Fibroblast of pulmonary artery (primary cell): ENCODE measurements at places on chromosomes 1 and 21.

GRCh38 chr21:35828161-35828560 lies 232.2 kb downstream of the SETD4 start:
- DNase-seq = no peak

DNA sequence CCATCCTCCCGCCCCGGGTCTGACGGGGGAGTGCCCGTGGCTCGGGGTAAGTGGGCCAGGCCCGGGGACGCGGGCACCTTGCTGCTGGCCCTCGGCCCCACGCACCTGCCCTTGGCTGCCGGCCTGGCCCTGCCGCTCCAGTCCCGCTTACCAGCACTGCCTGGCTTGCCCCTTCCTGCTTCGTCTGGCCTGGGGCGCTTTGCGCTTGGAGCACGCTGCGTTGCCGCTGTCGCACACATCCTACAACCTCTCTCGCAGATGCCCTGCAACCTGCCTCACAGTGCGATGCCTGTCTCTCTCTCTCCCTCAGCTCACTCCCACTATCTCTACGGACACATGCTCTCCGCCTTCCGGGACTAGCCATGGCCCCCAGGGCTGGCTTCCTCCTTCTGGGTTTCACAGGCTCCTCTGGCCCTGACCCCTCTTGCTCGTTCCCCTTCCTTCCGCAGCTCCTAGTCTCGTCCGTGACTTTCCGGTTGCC lies 9.7 kb downstream of the MYOG start:
- no peak for DNase-seq

- no peak for DNase-seq
Observed at GRCh38 chr1:212625781-212626450, 17.4 kb downstream of the ATF3 start.

DNA sequence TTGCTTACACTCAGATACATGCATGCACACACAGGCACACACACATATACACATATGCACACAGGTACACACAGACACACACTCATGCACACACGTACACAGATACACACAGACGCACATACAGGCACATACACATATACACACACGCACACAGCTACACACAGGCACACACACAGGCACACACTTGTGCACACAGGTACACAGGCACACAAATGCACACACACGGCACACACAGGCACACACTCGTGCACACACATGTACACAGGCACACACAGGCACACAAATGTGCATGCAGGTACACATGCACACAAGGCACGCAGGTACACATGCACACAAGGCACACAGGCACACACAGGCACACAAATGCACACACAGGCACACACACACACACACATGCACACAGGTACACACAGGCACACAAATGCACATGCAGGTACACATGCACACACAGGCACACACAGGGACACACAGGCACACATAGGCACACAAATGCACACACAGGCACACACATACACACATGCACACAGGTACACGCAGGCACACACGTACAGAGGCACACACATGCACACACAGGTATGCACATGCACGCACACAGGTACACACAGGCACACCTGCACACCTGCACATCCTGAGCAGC lies 110.0 kb downstream of the WDR4 start:
- DNase-seq = no peak

DNA sequence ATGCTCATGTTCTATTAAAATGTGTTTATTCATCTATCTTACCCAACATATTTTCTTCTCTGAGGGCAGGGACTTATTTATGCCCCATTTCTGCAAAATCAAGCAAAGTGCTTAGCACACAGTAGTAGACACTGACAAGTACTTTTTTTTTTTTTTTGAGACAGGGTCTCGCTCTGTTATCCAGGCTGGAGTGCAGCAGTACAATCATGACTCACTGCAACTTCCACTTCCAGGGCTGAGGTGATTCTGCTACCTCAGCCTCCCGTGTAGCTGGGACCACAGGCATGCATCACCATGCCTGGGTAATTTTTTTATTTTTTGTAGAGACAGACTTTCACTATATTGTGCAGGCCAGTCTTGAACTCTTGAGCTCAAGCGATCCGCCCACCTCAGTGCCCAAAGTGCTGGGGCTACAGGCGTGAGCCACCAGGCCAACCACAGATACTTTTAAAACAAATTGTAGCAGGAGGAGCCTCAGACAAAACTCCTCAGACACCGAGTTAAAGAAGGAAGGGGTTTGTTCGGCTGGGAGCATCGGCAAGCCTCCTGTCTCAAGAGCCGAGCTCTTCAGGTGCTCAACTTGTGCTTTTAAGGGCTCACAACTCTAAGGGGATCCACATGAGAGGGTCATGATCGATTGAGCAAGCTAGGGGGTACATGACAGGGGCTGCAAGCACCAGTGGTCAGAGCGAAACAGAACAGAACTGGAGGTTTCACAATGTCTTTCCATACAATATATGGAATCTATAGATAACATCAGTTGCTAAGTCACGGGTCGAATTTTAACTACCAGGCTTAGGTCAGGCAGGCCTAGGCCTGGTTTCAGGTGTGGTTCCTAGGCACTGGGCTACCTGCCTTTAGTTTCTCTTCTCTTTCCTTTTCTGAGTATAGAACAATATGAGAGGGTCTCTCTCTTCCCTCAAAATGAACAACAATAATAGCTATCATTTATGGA lies 5.7 kb upstream of the TMEM167B start:
- DNase-seq = no peak

GRCh38 chr21:34859976-34860653 lies 189.0 kb downstream of the RUNX1 start:
- DNase-seq = no peak

GRCh38 chr1:35656148-35656862 lies 15.0 kb upstream of the PSMB2 start:
- DNase-seq = no peak

DNA sequence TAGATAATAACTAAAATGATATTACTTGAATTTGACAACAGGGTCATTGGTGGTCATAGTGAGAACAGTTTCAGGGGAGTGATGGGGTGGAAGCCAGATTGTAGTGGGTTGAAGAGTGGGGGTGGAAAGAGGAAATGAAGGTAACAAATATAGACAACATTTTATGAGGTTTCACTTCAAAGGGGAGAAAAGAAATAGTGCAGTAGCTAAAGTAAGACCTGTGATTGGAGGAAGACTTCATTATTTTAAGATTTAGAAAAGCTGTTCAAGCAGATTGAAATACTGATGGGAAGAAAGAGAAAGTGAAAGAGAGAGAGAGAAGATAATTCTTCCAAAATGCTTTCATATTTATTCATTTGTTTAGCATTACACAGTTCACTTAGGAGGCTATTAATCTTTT lies 52.0 kb upstream of the KCNA3 start:
- no peak for DNase-seq

GRCh38 chr1:248361121-248361715 lies at the start of gene OR2T4:
TSS of gene OR2T4 (plus strand) at chr1:248361665. CDS start at chr1:248361665, 0 bp downstream.
- no peak for DNase-seq
